ENCODE measurements at places on chromosomes 1 and 21.

DNA sequence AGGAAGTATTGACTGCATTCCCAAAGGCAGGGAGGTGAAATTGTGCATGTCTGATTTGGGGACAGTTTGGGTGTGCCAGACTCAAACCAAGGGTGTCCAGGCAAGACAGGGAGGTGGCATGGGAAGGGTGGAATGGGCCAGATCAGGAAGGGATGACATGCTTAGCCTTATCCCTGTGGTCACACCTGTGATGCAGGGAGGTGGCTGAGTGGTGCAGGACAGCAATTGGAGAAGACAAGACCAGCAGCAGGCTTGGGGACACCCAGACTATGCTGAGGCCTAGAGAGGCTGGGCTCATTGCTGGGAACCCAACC lies 4.0 kb downstream of the FOXO6 start:
- no peak for DNase-seq

DNA sequence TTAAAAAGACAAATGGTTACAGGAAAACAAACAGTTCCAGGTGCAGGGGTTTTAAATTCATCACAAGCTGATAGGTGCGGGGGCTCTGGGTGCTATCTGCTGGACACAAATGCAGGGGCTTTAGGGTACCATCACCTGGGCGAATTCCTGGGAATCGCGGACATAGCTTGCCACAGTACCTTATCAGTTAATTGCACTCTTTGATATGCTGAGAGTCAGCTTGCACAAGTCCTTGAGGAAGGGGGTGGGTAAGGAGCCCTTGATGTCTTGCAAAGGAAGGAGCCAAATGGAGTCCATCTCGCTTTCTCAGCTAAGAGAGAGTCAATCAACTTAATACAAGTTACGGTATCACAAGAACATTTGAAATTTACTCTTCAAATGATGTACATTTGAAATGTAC lies 25.4 kb upstream of the TMEM54 start:
- no peak for DNase-seq

DNA sequence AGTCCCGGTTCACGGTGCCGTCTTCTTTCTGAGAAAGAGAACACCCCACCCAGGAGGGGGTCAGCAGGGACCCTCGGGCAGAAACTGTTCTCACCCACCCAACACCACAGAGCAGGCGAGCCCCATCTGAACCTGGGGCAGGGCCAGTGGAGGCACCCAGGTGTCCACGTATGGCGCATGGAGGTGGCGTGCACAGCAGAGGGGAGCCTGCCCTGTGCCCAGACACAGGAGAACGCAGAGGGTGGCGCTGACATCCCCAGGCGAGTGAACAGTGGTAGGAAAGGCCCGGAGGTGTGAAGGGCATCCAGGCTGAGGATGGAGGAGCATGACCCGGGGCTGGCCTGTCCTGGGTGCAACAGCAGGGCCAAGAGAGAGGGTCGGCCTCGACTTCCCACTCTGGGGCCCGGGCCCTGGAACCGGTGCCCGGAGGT lies 91.1 kb downstream of the STUM start:
- no peak for DNase-seq

GRCh38 chr1:165899461-165899941 lies 72.1 kb downstream of the UCK2 start:
- DNase-seq, result no peak

DNA sequence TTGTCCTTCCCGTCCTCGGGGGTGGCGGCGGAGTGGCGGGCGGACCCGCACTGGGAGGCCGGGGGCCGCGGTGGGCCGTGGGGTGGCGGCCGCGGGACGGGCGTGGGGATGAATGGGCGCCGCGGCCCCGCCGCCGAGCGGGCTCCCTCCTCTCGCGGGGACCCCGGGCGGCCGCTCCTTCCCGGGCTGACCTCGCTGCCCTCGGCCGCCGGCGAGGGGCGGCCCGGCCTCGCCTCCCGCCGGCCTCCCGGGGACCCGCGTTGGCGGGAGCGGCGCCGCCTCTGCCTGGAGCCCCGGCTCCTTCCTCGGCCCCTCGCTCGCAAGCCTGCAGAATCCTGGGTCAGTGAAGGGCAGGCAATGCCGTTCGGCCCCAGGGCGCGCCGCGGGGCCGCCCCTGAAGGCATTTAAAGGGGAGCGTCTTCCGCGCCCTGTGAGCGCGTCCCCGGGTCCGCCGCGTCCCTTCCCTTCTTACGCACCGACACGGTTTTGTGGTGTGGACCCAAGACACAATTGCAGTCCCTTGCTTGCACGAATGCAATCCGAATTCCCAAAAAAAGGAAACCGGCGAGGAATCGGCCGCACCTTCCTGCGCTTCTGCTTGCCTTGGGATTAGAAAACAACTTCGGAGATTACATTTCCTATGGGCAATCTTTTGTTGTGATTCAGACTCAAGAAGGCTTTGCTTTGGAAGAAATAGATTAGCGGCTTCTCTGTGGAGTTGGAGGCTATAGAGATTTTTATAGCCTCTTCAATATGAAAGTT lies 776 bp downstream of the ITSN1 start:
- no peak for DNase-seq

- DNase-seq, result no peak
These were observed 12.7 kb upstream of the DYNLT5 start for GRCh38 chr1:66739401-66740157.

- DNase-seq, result no peak
These were observed 14.7 kb downstream of the ZMPSTE24 start for GRCh38 chr1:40272653-40273213.

DNA sequence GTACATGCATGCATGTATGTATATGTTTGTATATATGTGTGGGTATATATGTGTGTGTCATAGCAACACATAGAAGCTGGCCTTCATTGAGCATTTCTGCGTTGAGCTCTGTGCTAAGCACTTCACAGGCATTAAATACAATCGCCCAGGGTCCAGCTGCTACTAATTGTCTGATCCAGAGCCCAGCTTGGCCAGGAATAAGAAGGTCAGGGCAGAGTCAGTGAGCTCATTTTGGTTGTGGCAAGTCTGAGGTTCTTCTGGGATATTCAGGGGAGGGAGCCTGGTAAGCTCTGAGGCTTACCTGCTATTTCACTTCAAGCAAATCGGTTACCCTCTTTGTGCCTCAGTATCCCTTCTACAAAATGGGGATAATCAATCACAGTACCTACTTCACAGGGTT lies 59.6 kb downstream of the FOXO6 start:
- DNase-seq, result no peak

DNA sequence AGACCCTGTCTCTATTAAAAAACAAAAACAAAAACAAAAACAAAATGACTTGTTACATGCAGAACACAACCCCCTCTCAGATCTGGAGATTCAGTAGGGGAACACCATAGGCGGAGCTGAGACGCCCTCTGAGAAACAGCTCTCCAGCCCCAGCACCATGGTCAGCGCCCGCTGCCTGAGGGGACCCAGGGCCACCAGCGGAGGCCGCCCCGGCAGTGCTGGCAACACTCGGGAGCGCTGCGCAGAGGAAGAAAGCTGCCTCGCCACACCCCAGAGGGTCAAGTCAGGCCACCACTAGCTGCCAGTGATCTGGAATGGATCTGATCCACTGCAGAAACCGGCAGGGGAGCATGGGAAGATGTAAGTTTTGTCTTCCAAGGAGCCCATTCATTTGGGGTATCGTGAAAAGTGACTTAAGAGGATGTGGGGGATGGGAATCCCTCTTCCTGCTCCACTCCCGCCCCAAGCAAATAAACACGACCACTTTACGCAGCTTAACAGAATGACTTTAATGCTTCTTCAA lies 3.1 kb downstream of the ACTA1 start:
- no peak for DNase-seq

GRCh38 chr1:215518594-215518993 lies 48.5 kb upstream of the KCTD3 start:
- DNase-seq, result no peak

GRCh38 chr1:210731193-210731592 lies 402.5 kb downstream of the HHAT start:
- DNase-seq, result no peak

- DNase-seq, result no peak
These were observed 75.2 kb downstream of the ZNF644 start for GRCh38 chr1:90946630-90947029.

GRCh38 chr21:32732544-32732943 lies 4.7 kb upstream of the SYNJ1 start:
- no peak for DNase-seq

GRCh38 chr1:203586496-203587081 lies 40.0 kb upstream of the ATP2B4 start:
- DNase-seq, result no peak

DNA sequence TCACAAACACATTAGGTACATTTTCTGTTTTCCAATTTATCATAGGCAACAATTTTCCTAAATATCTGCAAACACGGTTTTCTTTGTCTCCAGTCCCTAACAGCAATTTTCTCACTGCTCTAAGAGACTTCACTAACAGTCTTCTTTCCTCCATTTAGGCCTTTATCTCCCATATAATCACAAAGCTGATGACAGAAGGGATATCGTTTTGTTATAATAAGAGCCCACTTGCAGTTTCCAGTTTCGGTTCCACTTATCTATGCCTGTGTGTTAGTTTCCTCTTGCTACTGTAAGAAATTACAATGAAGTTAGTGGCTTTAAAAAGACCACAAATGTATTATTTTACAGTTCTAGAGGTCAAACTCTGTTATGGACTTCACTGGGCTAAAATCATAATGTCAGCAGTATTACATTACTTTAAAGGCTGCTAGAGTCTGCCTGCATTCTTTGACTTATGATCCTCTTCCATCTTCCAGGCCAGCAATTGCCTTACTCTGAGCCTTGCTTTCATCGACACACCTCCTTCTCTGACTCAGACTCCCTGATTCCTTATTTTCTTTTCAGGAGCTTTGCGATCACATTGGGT lies 549.3 kb downstream of the NCAM2 start:
- DNase-seq, result no peak

GRCh38 chr1:71428029-71428428 lies 347.2 kb upstream of the ZRANB2 start:
- DNase-seq, result no peak

DNA sequence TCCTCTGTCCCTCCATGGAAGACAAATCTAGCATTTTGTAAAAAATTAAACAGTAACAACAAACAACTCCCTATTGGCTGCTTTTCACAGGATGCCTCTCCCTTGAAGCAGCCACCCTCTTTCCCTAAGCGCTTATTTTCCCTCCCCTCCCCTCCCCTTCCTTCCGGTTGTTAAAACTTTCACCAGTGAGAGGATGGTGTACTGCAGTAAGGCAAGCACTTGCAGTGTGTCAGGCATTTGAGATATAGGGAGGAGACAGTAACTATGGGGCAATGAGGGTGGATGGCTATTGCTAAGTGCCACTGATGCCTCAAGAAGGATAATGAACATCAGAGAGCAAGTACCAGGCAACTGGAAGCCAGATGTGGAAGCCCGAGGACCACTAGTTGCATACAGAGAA lies 19.1 kb upstream of the KIAA1614 start:
- DNase-seq, result no peak

- no peak for DNase-seq
These were observed 26.0 kb downstream of the FAAP20 start for GRCh38 chr1:2168535-2168934.

GRCh38 chr1:113768916-113769600 lies 9.8 kb upstream of the PHTF1 start:
- DNase-seq, result no peak

DNA sequence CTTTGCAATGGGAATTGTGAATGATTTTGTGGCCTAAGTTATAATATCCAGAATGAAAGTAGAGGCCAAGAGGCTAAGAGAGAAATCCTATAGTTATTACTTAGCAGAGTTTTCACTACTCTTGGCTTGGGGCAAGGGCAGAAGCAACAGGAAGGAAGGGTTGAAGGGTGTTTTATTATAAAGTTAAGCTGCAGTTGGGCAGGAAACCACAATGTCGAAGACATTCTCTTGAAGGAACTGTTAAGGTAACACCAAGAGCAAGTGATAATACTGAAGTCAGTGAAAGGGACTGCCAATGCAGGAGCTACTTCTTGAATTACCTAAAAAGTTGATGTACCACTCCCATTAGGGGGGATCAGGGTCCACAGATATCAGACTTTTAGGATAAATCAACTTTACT lies 8.3 kb downstream of the XCL2 start:
- DNase-seq, result no peak

DNA sequence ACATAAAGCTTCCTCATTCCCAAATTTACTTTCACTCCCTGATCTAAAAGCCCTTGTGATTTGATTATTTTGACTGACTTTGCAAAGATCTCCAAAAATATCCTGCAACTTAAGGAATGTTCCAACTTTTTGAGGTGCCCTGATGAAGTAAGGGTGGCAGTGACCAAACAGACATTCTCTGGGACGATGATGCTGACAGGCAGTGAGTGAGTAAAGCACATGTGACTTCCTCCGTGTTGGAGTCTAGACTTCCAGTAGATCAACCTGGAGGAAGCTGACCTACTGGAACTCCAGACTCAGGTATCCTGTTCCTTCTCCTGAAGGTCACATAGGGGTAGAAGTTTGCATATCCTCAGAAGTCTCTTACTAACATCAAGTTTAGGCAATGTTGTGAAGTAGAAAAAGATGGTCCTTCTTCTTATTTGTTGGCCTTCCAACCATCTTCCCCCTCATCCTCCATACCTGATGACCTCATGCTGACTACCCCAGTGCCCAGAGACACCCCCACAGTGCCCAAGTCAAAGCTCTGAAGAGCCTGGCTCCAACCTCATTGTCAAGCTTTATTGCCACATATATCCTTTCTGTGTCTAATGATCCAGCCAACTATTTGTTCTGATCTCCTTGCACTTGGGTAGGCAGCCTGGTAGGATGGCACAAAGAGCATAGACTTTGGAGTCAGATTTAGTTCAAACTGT lies 16.0 kb downstream of the TNFSF4 start:
- DNase-seq, result no peak

- no peak for DNase-seq
These were observed 18.7 kb downstream of the CEP85 start for GRCh38 chr1:26252718-26253117.

GRCh38 chr1:228515200-228515834 lies 28.1 kb downstream of the RNF187 start:
- peak; percentile 18 for DNase-seq

DNA sequence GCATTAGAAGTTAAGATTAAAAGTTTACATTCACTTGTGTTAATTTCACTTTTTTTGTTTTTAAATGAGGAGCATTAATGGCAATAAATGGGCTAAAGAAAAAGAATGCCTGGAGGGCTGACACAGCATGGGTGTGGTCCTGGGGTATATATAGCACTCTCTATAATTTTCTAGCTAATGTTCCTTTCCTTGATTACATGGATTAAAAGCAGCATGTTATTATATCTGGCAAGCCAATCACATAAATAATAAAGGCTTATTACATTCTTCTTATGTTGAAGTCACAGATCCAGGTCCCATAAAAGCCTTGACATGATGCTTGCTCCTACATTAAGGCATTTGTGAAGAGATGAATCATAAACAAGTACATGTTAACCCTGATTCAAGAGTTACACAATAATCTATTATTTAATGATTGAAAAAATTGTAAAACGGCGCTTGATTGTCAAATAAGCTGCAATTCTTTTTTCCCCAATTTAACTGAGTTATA lies 91.4 kb downstream of the LYPLAL1 start:
- no peak for DNase-seq

Measured in AG04450 (cell line).